ENCODE measurements at places on chromosomes 6 and 20.

GRCh38 chr20:44836601-44837120 lies 26.3 kb upstream of the RIMS4 start:
- DNase-seq = no peak

DNA sequence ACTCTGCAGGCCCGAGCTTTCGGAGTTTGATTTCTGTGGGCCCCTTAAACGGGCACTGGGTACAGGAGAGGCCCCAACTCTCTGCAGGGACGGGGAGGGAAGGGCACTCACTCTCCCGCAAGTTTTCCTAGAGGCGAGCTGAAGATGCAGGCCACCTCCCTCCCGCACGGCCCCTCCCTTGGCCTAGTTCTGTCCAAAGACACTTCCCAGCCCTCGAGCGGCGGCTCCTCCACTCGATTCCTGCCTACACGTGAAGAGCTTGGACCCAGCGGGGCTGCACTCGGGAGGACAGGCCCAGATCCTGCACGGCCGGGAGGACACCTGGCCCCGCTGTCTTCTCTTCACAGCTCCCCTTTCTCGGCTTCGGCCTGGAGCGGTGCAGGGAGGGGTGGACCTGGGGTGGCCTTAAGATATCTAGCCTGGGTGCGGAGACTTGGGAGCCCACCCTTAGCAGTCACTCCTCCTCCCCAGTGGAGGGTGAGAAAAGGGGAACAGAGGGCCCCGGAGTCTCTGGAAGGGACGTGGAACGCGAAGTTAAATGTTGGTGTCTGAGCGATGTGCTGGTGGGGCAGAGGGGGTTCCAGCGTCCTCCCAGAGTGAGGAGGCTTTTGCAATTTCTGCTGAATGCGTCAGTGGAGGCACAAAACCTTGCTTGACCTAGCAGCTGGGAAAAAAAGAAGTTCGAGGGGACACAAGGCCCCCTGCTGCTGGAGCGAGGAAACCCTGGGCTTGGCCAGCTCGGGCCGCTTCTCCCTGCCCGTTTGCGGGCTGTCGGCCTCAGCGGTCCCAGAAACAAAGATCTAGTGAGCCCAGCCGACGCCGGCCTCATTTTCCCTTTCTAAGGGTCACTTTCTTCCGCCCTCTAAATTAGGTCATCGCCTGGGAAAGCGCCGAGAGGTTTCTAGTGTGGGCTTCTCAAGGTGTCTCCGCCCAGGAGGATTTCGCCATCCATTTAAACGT lies 4.9 kb downstream of the OLIG3 start:
- DNase-seq = no peak

- DNase-seq = no peak
Measured at GRCh38 chr6:155493694-155494143, 38.1 kb upstream of the NOX3 start.

DNA sequence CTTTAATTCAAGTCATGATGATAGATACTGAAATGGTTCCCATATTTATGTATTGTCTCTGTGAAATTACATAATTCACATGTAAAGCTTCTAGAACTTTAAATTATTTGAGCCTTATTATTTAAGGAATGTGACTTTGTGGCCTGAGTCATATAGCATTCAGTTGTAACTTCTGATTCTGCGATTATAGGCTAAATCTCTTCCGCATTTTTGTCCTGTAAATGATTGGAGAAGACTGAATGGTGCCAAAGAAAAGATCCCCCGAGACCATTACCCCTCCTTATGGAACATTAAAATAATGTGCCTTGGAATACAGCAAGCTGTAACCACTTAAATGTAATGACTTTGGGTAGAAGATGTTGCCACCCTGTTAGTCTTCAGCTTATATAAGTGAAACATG lies 63.3 kb upstream of the MAP7 start:
- DNase-seq = no peak

GRCh38 chr6:18264923-18265377 lies 620 bp upstream of the DEK start:
- DNase-seq = no peak

DNA sequence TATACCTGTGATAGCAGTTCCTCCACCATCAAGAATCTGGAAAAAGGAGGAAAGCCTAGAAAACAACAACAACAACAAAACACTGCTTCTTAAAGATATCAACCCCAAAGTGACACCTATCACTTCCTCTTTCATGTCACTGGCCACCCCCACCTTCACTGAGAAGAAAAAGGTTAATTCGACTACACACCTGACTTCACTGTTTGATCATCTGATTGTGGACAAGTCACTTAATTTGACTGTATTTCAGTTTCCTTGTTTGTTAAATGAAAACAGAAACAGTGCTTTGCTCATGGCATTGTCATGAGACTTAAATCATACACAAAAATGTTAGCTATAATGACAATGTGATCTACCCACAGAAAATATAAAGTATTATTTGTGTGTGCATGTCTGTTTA lies 280.6 kb upstream of the SULF2 start:
- DNase-seq = no peak

GRCh38 chr6:138231381-138231886 lies 13.1 kb upstream of the PBOV1 start:
- DNase-seq = no peak

GRCh38 chr20:46175127-46175494 lies 57.0 kb downstream of the CD40 start:
- no peak for DNase-seq

Data from hematopoietic multipotent progenitor cell treated with erythropoietin and hydrocortisone succinate and interleukin-3 and kit ligand, for 15 days (in vitro differentiated cells).